ENCODE measurements at places on chromosomes 4 and X.

GRCh38 chrX:108516184-108516583 lies 76.5 kb downstream of the COL4A5 start:
- DNase-seq: no peak

- DNase-seq: no peak
These were observed 660 bp upstream of the HSPA4L start for GRCh38 chr4:127781300-127782024.

DNA sequence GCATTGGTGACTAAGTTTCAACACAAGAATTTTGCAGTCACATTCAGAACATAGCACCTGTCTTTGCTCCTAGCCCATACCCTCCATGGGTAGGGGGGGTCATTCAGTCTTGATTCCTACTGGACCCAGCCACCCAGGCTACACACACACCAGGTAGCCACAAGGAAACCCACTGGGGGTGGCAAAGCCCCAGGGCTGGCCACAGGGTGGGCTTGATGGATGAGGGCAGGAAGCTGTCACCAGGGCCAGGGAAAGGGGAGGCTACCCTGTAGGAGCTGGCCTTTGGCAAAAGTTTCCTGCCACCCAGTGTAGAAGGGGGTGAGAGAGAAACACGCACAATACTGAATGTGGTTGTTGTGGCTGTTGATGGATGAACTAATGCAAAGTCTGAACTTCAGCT lies 74.5 kb upstream of the NKX1-1 start:
- DNase-seq: no peak

DNA sequence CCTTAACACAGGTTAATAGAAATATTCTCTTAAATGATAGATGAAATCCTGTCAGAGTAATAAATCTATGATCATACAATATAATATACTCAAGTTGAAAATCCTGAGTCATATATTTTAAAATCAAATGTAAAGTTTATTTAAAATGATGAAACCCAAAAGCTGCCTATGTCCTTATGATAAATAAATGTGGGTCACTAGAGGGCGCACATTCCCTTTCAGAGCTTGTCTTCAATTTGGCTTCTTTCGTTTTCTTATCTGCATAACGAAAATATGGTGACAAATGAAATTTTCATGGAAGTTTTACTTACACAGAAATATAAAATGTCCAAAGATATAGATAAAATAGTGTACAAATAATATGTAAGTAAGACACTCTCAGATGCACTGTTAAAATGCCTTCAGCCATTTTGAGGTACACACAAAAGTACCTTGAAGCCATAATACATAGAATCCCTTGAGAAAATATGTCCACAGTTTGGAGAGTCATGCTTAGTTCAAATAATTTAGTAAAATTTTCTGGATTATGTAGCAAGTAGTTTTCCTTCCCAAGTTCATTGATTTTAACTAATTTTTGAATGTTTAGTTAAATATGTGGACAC lies 680.4 kb downstream of the DMD start:
- no peak for DNase-seq

DNA sequence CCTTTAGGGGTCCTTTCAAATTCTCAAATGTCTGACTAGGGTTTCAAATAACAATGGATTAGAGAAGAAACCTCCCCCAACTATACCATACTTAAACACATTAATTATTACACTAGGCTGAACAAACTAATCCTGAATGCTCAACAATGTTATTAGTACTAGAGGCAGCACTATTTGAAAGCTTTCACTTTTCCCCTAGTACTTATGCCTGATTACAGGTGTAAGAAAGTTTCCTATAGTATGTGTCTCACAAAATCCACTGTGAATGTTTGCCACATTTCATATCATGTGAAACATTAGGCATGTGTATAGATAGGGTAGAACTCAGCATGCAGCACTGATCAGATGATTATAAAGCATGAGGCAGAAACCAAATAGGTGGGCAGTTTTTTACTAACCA lies 336.2 kb downstream of the ZNF674 start:
- no peak for DNase-seq

- no peak for DNase-seq
These were observed 218.8 kb downstream of the STPG2 start for GRCh38 chr4:97924341-97924958.

DNA sequence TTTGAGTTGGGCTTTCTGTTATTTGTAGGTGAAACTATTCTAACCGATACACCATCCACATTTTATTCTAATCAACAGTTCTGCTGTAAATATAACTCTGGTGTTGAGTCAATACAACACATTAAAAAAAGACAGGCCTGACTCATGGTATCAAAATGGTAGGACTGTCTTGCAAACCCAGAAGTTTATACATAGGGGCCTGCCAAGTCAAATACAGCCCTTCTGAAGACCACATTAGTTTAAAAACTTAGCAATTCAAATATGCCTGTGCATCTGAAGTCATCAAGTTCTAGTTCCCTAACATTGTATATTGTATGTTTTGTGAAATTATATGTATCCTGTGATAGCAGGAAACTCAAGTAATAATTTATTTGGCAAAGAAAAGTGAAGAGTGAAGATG lies 24.4 kb upstream of the PDE5A start:
- no peak for DNase-seq

DNA sequence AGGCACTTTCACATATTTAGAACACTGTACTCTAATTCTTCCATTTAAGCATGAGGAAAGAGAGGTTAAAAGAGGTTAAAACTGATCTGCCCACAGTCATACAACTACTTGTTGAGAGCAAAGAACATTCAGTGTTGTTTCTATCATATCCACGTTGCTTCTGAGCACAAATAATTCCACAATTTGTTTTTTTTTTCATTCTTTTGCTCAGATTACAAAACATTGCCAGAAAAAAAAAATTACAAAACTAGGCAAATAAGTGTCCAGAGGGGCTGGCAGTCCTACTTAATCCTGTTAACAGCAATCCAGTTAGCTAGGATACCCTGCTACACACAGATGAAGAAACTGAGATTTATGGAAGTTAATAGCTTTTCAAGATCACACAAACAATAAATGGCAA lies 6.3 kb upstream of the USP53 start:
- no peak for DNase-seq

DNA sequence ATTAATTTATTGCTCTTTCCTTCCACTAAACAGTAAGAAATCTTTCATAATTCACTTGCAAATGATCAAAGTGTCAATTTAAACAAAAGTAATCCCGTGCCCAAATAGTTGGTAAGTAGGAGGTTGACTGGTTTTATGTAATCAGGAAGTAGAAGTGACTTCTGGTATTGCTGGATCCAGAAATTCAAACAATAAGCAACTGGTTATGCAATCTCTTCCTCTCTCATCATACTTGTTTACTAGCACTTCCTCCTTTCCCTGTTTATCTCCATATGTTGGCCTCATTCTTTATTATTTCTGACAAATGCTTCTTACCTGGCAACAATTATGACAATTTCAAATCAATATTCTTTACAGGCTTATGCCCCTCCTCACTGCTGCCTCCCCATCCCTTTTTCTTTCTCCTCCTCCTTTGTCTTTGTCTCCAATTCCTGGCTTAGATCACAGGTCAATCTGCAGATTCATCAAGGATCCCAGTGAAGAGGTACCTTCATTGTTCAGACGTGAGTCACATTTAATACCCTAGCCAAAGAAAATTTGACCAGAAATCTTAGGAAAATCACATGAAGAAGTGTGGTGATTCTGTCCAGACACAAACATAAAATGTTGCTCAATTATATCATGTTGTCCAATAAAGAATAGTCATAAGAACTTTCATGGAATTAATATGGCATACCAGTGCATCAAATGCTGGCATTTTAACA lies 323.2 kb upstream of the PCDH7 start:
- DNase-seq: no peak

DNA sequence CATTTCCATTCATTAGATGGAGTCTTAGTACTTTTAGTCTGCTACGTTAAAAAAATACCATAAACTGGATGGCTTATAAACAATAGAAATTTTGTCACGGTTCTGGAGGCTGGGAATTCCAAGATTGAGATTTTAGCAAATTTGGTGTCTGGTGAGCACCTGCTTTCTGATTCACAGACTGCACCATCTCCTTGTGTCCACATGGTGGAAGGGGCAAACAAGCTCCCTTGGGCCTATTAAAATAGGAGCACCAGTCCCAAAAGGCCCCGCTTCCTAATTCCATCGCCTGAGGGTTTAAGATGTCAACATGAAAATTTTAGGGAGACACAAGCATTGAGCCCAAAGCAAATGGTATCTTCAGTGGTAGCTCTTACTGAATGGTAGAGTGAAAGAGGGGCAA lies 120.5 kb upstream of the MAP9 start:
- no peak for DNase-seq

GRCh38 chrX:109537324-109537665 lies 651 bp downstream of the NXT2 start:
- no peak for DNase-seq

GRCh38 chr4:146072376-146072775 lies 103.1 kb upstream of the LSM6 start:
- no peak for DNase-seq

GRCh38 chrX:130793975-130794374 lies 109.0 kb downstream of the ENOX2 start:
- no peak for DNase-seq

DNA sequence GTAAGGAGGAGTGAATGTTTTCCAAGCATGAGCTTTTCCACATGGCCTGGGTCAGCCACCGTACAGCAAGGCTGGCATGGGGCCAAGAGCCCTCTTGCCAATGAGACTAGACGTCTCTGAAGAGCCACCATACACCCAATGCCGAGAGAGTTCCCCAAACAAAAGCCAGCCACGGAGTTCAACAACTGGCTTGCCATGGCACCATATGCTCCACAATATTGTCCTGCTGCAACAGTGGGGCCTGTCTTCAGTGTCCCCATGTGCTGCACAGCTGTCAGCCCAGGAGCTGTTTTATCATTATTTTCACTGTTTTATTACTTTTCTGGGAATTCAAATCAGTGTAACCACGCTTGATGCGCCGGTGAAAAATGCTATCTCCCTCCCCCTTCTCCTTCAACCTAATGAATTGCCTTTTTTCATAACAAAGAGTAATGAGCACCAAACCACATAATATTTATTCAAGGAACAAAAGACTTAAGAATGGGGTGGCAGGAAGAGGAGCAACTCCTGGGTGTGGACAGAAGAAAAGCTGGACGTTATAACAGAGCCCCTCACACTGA lies 18.4 kb downstream of the MAML3 start:
- DNase-seq: no peak

GRCh38 chr4:175514174-175514573 lies 297.9 kb downstream of the GPM6A start:
- DNase-seq: no peak

GRCh38 chr4:151099976-151100417 lies 569 bp downstream of the RPS3A start:
- DNase-seq: no peak

DNA sequence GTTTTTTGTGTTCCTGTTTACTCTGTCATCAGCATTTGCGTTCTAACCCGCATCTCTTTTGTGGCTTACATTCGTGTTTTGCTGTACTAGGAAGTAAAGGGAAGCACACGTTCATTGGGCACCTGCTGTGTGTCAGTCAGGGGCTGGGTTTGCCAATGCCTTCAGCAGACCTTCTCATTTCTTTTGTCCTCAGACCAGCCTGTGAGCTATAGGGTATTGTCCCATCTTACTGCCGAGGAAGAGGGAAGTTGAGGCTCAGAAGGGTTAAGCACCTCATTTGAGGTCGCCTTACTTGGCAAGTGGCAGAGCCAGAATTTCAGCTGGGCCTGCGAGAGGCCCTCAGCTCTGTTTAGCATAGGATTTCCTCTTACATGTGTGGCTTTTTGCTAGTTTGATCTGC lies 8.7 kb downstream of the TBC1D14 start:
- DNase-seq: no peak

DNA sequence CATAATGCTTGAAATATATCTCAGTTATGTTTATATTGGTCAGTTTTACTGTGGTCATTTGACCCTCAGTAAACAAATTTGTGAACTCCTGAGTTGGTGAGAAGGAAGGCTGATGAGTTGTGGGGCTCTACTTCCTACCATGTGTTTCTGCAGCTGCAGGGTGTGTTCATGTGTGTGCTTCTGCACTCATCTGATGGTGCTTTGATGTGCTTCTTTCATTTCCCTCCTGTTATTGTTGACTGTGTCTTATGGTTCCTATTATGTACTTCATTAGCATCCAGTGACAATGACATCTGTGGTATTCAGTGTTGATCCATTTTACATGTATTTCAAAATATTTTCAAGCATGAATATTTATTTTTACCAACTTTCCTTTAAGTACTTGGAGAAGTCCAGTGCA lies 46.5 kb downstream of the XAGE2 start:
- no peak for DNase-seq

DNA sequence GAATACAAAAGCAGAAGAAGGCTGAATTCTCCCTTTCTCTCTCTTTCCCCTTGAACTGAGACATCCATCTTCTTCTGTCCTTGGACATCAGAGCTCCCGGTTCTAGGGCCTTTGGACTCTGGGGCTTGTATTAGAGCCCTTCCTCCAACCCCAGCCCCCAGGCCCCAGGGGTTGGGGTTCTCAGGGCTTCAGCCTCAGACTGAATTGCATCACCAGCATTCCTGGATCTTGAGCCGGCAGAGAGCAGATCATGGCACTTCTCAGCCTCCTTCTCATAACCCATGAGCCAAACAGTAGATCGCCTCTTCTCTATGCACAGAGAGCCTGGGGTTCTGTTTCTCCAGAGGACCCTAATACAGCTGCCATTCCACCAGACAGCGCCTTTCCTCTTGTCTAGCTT lies 25.3 kb upstream of the CLDN24 start:
- DNase-seq: no peak

GRCh38 chrX:39309721-39310152 lies 508.5 kb downstream of the MID1IP1 start:
- DNase-seq: peak; percentile 47

DNA sequence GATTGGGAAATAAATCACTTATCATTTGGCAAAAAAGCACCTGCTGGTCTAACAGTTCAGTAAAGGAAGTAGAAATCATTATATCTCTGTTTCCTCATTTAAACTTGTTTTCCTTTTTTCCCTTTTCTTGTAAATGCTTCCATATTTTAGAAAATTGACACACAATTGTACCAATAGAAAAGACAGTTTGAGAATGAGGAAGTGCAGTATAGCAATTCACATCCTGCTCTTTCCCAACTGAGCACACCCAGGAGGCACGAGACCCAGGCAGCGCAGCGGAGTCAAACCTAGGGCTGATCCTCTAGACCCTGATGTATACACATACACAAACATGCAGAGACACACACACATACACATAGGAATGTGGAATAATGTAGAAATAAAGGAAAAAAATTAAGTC lies 74.8 kb upstream of the PACRGL start:
- peak; percentile 59 for DNase-seq

DNA sequence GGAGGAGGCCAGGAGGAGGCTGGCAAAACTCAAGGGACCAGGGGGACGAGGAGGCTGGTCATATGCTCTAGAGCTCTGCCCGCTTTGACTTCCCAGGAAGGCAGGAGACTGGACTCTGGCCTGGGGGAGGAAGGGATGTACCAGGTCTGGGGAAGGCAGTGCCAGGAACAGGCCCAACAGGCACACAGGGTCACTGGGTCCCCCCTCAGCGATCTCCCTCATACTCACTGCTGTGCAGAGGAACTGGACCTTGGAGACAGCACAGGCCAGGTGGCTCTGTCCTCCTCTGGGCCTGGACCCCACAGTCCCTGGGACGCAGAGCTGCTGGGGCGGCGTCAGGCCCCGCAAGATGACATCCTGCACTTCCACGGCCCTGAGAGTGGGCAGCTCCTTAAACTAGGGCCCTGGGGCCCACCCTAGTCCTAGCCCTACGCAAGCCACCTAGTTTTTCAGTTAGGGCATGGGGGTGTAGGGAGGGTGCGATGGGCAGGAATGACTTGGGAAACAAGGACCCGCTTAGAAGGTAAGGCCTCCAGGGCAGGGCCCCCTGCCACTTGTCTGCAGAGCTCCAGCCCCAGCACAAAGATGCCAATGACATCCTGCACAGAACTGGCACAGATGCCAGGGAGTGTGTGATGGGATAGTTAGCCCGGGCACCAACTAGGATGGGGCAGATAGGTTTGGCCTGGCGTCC lies 59.5 kb downstream of the HTRA3 start:
- no peak for DNase-seq
